G401 (cell line): ENCODE measurements at places on chromosomes 7 and 10.
A peak's percentile ranks its signal among the peaks of the same experiment; 100 is the strongest.

DNA sequence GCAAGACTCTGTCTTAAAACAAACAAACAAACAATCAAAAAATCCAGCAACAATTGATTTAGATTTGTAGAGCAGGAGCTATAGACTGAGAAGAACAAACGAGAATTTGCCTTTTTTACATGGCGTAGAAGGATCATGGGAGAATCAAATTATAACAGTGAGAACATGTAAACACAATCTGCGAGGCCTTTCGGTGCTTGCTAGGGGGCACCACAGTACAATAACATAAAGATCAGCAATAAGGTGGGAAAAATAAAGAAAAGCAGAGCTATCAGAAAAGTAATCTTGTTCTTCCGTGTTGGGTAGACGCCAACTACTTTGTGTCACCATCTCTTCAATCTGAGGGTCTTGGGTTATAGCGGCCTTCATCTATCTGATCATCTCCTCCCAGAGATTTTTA is 82.2 kb downstream of the NOD1 start:
- peak; percentile 25 for DNase-seq

GRCh38 chr7:109868215-109868860 is 1222.6 kb upstream of the LRRN3 start:
- DNase-seq: no peak

DNA sequence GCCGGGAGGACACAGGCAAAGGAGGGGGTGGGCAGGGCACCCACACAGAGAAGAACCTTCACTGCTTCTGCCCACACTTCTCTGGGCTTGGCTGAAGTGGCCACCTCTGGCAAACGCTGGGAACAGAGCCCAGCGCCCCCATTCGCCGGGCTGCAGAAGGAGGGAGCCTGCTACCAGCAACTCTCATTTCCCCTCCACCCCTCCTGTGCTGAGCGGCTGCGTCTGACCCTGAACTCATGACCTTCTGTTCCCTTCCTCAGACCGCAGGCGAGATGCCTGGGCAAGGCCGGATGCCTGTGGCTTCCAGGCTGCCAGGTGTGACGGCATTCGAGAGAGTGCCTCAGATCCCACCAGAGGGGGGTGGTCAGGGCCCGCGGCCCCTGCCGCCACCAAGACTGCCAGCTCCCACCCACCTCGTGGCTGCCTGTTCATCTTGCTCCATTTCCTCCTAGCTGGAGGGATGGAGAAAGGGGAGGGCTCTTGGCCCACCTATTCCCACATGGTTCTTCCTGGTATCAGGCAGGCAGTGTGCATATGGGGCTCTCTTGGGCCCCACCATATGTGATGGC is 19.8 kb downstream of the DNAJB12 start:
- DNase-seq: no peak

DNA sequence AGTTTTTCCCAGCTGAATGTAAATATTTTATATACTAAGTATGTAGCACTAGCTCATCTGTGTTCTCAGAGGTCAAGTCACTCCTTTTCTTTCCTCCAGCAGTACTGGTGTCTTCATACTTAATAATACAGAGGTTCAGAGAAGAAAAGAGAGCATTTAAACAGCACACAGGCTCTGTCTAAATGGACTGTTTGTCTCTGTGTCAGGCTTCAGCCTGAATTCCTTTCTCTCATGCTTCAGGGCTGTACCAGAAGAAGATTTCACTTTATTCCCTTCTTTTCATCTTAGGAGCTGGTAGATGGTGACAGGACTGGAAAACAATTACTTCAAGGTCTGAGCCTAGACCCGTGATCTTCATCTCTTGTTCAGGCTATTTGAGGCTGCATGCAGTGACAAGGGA is 51.4 kb upstream of the LYZL2 start:
- no peak for DNase-seq

GRCh38 chr10:2476812-2477553 is 590.4 kb upstream of the PFKP start:
- peak; percentile 11 for DNase-seq
